ENCODE measurements at places on chromosomes 2 and 18.

DNA sequence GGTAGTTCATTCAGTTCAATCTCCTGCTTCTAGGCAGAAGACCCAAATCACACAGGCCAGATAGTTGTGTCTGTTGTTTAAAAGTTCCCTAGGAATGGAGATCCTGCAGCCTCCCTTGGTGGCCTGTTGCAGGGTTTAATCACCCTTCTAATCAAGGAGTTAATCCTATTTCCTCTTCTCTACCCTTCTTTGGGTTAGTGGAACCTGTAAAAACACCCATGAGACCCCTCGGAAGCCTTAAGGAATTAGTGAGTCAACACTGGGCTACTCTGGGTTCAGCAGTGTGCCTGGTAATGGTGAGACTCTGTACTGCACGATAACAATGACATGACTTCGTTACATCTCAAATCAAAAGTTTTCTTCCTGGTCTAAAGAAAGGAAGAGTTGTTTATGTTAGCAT, 217.6 kb upstream of the NRP2 start:
- DNase-seq: no peak

GRCh38 chr2:75030218-75031009, 72.0 kb downstream of the POLE4 start:
- DNase-seq: no peak

DNA sequence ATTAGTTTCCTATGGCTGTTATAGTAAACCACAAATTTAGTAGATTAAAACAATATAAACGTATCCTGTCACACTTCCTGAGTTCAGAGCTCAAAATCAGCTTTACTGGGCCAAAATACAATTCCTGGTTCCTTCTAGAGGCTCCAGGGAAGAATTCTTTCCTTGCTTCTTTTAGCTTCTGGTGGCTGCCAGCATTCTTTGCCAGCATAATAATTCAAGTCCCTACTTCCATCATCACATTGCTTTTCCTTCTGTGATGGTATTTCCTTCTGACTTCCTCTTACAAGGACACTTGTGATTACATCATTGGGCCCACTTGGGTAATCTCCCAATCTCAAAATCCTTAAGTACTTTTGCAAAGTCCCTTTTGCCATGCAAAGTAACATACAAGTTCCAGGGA, 40.6 kb downstream of the MOB4 start:
- DNase-seq: no peak

DNA sequence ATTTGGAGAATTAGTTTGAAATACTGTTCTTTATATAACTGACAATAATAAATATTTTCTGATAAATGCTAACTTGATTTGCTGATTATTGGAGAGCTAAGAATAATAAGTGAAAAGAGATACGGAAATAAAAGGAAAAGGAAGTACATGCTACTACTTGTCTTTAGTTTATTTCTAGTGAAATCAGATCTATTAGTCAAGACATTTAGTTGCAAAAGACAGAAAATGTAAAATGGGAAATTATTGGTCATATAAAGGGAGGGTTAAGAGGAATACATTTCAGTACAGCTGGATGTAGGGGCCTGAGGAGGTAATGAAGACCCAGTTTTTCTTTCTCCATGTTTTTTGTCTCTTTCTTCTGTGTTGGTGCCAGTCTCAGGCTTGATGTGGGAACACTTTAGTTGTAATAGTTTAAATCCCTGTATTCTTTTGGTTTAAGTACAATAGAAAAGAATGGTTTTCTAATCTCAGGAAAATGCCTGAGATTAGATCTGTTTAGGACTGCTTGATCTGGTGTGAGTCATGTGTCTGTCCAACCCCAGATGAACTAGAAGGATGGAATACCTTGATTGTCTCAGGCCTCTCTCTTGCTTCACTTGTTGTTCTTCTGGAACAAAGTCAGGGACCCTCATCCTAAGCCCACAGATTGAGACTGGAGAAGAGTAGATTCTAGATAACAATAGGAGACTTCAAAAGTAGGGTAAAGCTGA, 58.0 kb downstream of the PLCL1 start:
- no peak for DNase-seq

DNA sequence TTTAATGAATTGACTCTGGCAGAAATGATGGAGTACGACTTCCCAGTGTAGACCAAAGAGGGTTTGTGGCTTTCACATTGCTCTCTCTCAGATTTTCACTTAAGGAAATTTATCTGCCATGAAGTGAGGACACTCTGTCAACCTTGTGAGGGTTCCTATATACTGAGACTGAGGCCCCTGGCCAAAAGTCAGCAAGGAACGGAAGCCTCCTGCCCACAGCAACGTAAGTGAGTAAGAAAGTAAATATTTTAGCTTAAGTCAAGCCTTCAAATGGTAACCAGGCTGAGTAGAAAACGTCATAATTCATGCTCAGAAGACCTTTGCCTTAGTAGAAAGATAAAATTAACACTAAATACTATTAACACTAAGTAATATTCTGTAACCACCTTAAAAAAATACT, 1080.5 kb upstream of the ACVR2A start:
- DNase-seq: no peak

DNA sequence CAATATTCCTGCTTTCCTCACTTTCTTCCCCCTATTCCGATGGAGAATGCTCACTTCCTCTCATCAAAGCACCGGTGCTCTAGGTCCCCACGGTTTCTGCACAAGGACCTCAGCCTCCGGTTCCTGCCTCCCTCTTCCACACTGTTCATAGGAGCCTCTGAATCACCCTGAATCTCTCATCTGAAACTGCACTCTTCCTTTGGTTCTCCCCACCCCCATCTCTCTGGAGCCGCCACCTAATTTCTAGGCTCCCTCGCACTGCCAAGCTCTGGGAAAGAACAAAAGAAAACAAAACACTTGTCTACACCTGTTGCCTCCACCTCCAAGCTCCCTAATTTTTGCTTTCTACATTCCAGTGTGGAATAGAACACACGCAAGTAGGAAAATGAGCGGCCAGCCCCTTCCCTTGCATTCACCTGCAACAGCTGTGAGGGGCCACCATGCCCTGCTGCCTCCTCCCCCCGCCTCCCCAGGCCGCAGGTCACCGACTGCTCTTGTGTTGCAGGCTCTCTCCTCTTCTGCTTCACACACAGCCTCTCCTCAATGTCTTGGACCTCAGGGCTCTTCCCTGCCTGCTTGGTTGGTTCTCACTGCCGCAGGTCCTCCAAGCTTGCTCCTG, 9.6 kb downstream of the FBXO15 start:
- no peak for DNase-seq

- DNase-seq: no peak
These were observed 43.7 kb upstream of the SNED1 start for GRCh38 chr2:240954436-240955305.

- no peak for DNase-seq
These were observed 135.4 kb downstream of the PTRHD1 start for GRCh38 chr2:24657818-24658217.

- no peak for DNase-seq
These were observed 122.3 kb downstream of the HNMT start for GRCh38 chr2:138086576-138086975.

DNA sequence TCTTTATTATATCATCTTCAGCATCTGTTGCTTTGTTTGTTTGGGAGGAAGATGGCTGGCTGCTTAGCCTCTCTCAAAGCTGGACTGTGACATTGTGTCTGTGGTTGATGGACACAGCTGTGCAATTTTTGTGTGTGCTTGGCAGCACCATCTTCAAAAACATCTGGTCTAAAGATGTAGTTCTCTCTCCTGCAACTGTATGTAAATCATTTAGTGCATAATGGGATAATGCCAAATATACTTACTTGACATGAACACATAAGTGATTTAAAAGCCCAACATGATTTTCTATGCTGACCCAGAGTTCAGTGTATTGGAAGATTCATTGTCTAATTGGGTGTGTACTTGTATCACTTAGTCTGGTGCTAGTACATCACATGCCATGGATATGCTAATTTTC, 112.2 kb downstream of the MAP4K4 start:
- DNase-seq: no peak

DNA sequence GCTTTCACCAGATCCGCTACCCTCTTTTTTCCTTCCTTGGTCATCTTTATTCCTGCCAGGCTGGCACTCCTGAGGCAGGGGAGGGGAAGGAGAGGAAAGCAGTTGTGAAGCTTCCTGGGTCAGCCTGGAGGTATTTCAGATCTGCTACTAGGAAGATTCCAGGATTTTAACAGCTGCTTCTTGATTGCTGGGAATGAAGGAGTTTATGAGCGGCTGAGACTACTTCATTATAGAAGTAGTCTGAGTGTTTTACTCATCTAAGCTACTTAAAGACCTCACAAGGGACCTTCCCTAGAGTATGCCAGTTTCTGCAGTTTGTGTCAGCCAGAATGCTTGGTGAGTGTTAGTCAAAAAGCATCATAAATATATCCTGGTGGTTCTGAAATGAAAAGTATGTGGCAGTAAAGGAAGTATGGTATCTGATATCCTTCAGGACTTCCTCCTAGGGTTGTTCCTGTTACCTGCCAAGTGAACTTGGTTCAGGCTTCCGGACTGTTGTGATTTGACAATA, 1.9 kb downstream of the TANC1 start:
- DNase-seq: no peak

DNA sequence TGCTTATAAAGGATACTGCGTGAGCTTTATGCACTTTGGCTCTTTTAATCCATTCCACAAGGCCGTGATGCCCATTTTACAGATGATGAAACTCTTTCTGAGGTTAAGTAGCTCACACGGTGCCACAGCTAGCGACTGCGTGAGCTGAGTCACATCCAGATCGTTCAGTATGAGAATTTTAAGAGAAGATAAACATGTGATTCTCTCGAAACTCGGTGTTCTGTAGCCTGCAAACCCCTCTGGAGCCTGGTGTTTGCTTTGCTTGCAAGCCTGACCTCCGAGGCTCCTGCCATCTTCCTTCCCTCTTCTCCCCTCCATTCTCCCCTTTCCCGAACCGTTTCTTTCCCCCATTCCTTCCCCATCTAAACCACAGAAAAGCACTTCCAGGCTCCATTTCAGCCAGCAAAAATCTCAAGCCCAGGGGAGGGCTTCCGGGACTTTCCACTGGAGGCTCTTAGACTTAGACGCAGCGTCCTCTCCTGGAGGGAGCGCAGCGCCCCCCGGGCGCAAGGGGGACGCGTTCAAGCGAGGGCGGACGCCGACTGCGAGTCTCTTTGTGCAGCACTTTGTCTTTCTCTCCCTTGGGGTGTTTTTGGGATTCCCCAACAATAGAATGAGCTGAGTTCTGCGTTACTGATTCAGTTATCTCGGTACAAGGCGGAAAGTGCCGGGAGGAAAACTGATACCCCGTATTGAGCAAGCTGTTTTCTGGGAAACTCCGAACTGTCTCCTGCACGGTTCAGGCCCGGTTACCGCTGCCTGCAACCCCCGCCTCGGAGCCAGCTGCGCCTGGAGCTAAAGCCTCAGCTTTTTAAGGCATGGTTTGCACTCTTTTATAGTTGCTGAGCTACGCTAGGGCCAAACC, 38.0 kb downstream of the CYP1B1 start:
- DNase-seq: peak; percentile 18

DNA sequence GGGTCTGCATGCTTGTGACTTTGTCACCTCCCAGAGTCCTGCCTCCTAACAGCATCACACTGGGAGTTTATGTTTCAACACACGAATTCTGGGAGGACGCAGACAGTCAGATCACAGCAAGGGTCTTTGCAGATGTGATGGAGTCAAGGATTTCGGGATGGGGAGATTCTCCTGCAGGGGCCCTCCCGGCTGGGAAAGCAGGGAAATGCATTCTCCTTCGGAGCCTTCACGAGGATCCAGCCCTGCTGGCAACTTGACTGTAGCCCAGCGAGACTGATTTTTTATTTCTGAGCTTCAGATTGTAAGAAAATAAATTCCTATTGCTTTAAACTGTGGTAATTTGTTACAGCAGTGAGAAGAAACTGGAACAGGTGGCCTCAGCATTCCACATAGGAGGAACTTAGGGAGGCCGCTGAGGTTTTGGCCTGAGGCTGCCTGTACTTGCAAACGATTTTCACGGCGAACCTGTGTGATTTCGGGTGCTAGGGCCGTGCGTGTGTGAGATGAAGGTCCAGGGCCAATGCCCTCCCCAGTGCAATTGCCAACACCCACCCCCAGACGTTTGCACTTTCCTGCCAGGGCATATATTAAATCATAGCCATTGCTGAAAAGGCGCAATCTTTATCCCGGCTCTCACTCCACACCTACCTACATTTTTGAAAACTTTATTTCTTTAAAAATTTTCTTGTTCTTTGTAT, 79.8 kb downstream of the ASB1 start:
- no peak for DNase-seq

All from epithelial cell of proximal tubule (primary cell).